ENCODE measurements at places on chromosomes 2 and 18.

- DNase-seq: no peak
Observed at GRCh38 chr2:236965021-236965840, 120.5 kb upstream of the COPS8 start.

DNA sequence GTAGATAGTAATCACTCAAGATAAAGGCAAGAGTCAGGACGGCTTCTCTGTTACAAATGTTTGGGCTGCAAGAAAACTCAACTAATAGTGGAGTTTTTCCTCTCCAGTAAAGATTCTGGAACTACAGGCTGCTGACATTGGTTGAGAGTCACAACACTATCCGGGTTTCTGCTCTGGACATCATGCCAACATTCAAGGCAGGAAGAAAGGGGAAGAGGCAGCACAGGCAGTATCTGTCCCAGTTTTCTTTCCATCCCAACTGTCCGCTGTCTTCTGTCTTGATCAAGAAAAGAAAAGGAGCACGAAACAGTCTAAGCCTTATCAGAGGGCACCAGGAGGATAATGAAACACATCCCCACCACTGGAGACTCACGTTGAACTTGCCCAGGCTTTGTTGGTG lies 132.1 kb downstream of the MAIP1 start:
- DNase-seq: no peak

GRCh38 chr2:95353613-95354468 lies 48.7 kb upstream of the FAHD2A start:
- DNase-seq: no peak

DNA sequence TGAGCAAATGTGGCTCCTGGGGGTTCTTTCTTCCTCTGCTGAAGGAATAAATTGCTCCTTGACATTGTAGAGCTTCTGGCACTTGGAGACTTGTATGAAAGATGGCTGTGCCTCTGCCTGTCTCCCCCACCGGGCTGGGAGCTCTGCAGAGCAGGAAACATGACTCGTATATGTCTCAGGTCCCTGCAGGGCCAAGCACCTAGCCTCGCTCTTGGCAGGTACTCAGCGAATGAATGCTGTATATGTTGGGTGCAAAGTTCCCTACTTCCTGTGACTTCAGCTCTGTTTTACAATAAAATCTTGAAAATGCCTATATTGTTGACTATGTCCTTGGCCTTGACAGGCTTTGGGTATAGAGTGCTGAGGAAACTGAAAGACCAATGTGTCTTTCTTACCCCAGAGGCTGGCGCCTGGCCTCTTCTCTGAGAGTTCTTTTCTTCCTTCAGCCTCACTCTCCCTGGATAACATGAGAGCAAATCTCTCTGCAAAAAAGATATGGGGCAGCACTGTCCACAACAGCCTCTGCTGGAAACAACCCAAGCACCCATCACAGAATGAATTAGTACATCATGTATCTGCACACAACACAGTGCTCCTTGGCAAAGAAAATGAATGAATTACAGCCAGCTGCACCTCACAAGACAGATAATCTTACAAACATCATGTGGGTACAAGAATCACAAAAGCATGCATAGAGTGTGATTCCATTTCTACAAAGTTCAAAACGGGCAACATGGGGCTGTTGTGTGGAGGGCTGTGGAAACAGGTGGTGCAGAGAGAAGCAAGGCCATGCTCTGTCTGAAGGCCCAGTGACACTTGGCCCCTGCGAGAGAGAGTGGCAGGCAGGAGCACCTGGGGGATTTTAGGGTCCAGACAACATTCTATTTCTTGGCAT lies 6.6 kb downstream of the IL1RN start:
- no peak for DNase-seq

GRCh38 chr2:23497536-23497935 lies 112.6 kb downstream of the KLHL29 start:
- DNase-seq: no peak

- DNase-seq: no peak
Observed at GRCh38 chr2:74944987-74945787, 13.3 kb upstream of the POLE4 start.

DNA sequence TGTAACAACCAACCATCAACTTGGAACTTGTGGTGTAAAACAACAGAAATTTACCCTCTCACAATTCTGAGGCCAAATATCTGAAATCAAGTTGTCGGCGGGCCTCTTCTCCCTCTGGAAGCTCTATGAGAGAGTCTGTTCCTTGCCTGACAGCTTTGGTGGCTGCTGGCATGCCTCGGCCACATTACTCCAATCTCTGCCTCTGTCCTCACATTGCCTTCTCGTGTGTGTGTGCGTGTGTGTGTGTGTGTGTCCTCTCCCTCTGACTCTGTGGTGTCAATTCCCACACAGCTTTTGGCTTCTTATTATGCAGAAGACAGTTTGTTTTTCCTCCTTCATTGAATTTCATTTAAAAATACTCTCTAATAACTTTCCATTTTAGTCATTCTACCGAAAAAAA lies 50.4 kb downstream of the ZDBF2 start:
- DNase-seq: no peak

DNA sequence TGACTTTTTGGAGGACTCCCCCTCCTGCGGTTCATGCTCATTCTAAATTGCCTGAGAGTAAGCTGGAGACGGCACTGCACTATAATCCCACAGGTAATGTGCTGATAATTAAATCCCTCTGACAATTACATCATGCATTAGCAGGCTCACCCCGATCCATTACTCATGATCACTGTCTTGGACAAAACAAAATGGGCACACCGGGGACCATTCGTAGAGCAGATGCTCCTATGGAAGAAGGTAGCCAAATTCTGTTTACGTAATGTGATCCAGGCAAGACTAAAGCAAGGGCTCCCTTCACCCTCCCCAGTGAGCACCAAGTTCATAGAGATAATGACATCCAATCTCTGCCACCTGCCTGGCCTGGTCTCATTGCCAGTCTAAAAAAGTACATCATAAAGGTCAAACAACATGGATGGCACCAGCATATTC lies 657.1 kb upstream of the SOX11 start:
- no peak for DNase-seq

- DNase-seq: no peak
Observed at GRCh38 chr2:58856100-58856499, 615.0 kb upstream of the FANCL start.

GRCh38 chr2:2731101-2731815 lies 400.2 kb upstream of the MYT1L start:
- peak; percentile 34 for DNase-seq

GRCh38 chr2:14535156-14535555 lies 97.4 kb upstream of the LRATD1 start:
- DNase-seq: no peak

DNA sequence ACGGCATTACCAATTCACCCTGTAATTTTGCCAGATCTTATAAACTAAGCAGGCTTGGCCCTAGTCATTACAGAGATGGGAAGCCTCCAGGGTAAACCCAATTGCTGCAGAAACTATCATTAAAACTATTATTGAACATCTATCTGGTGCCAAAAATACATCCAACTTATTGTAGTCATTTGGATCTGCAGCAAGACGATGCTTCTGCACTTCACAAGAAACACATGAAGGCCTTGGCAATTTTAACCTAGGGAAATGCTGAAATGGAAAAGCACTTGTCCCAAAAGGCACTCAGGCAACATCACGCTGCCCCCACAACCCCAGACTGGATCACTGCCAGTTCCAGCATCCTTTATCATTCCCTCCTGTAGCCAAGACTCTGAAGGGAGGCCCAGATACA lies 85.3 kb upstream of the ACVR2A start:
- DNase-seq: no peak

- no peak for DNase-seq
Observed at GRCh38 chr18:11533513-11533890, 75.9 kb upstream of the SLC35G4 start.

DNA sequence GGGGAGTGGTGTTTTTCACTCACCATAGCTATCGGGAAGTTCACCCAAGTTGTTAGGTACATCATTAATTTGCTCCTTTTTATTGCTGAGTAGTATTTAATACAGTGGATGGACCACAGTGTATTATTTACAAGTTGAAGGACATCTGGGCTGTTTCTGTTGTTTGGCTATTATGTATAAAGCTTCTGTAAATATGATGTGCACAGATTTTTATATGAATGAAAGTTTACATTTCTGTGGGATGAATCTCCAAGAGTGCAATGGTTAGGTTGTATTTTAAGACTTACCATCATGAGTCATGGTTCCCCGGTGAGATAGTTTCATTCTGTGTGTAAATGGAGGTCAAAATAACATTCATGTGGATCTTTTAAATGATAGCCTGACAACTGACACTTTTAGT lies 337.4 kb downstream of the PTPRM start:
- DNase-seq: no peak

- no peak for DNase-seq
Observed at GRCh38 chr18:27967913-27968824, 208.8 kb downstream of the CDH2 start.

DNA sequence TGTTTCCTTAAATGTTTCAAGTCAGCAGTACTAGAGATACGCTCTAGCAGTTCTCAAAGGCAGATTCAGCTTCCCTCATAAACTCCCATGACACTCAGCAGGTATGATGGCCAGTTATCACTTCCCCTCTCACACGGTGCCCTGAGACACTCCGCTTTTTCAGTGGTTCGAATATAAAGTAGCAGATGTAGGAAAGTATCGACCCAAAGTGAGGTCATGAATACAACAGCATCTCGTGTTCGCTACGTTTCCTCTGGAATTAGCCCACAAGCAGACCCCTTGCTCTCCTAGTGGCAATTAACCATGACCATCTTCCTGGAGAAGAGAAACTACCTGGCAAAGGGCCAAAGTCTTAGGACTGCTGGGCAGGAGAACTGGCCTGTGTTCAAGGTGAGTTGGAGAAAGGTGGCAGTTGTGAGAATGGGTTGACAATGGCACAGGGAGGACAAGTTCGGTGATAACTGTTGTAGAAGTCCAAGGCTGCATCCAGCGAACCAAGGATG lies 9.3 kb upstream of the AGBL5 start:
- DNase-seq: no peak

- DNase-seq: no peak
Observed at GRCh38 chr2:67534745-67535144, 137.6 kb downstream of the ETAA1 start.

DNA sequence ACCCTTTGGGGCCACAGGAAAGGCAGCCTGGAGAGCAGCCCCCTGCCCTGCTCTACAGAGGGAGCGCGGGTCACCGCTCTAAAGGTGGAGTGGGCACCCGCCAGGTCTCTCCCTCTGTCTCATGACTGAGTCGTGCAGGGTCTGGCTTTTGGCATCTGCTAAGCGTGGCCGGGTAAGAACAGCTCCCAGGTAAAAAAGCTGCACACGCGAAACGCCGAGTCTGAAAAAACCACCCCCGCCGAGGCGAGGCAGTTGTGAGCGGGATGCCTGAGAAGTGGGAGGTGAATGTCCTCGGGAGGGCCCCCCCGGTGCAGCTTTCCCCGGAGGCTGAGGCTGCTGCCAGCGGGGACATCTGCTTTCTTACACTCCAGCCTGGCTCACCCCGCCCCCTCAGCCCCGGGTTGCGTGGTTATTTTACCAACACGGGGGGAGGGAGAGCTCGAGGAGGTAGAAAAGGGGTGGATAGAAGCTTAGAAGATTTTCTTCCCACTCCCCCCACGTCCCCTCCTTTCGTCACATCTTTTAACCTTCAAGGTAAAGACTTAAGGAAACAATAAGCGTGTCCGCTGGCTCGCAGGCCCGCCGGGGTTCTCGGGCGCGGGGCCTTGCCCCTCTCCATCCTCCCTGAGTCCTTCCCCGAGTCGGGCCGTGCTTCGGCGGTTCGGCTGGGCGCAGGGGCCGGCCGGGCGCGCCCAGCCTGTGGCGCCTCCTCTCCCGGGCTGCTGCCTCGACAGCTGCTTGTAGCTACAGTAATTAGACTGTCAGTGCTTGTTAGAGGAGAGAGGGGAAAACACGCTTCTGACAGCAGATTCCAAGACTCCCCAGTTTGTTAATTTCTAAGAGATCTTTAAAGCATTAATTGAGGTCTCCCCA lies 70.6 kb upstream of the PSMD14 start:
- no peak for DNase-seq

DNA sequence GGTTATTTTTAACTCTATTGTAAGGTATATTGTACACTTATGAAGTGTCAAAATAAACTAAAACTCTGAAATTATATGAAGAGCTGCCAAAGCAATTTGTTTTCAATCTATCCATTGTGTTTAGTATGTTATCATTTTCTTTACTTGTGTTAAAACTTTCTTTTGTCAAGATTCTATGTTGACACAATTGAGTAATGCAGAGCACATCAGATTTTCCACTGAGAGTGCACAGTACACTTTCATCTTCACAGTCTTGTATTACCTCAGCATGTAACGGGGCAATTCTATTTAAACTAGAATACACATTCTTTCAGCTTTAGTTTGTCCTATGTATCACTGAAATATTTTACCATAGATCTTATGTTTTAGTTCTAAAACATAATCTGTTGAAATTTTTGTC lies 304.4 kb upstream of the ZC3H15 start:
- DNase-seq: no peak

DNA sequence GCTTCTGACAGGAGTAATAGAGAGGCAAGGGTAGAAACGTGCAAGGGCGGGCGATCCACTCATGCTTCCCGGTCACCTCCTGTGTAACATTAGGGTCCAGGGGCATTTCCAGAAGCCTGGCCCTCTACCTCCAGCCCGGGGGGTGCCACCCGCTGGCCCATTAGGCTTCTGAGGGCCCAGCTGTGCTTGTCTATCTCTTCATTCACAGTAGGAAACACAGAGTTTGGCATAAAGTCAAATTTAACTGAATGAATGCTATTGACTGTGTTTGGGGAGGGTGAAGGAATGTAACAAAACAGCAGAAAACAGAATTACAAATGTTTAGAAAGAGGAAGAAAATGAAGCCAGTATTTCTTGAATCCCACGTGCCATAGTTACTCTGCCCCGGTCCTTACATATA lies 112.4 kb upstream of the SLC66A3 start:
- no peak for DNase-seq

GRCh38 chr2:231181860-231182512 lies 16.4 kb upstream of the ARMC9 start:
- DNase-seq: no peak

DNA sequence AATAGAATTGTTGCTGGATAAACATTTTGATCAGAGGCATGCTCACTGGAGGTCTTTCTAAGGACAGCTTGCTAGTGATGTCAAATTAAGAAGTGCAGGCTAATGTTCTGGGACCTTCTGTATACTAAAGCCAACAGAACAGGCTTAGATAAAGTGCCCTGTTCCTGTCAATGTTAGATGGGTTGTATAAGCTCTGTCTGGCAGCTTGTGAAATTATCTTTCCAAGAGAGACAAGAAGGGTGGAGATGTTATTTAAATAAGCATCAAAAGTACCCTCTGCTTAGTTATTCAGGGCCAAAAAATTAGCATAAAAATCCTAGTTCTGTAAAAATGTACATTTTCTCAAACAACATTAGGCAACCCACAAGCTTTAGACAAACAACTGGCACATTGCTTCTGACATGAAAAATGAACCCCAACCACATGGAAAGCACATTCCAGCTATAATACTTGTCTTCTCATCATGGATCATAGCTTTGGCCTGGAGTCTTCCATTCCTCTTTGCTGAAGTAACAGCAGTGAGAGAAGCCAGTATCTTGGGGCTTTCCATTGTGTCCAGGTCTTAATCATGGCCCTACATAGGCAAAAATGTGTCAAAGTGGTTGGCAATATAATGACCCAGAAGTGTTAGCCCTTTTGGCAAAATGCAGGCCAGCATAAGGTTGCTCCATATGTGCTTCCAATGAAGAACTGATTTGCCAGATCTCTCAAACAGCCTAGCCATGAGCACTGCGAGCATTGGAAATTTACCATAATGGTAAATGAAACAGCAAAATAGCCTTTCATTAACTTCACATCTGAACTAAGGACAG lies 478.1 kb upstream of the ZNF804A start:
- DNase-seq: no peak
